ENCODE measurements at places on chromosomes 4 and X.
A peak's percentile ranks its signal among the peaks of the same experiment; 100 is the strongest.

DNA sequence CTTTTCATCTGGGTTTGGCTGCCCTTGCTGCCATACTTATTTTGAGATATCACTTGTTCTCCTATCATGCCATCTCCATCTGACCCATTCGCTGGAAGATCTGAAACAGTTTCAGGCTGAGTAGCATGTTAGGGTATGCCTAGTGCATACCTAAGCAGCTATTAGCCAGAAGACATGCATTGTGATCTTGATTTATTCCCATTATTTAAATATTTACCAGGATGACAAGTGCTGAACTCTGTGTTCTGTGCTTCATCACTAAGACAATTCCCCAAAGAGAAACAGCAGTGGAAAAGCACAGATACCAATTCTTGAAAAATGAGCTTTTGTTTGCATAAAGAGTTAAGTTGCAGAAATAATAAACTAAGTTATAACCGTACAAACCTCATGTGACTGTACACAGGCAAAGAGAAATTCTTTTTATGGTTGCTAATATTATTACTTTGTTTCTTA lies 271.0 kb upstream of the ARSJ start:
- DNase-seq = no peak

DNA sequence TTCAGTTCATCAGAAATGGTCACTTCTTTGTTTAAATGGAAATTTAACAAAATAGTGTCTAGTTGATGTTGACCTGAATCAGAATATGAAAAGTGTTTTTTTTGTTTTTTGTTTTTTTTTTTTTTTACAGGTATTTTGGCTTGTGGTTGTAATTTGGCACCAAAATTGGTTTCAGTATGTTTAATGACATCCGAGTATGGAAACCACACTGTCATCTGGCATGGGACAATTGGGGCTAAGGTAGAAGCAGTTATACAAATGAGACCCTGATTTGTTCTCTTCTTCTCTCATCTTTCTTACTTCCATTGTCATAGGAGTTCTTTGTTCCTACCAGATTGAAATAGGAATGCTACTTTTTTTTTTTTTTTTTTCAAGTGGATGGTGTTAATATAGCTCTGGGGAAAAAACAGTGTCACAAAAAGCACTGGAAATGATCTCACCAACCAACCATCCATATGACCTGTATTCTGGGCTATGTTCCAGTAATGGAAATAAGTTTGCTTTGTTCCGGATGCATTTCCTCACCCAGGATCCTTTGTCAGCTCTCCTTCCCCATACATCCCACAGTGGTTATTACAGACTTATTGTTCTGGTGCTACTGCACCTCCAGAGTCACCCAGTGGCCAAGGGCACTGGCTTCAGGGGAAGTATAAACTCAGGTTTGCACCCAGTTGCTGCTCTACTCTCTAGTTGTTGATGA lies 95.8 kb downstream of the ATXN3L start:
- no peak for DNase-seq

GRCh38 chr4:112377594-112378242 lies 80.5 kb downstream of the ALPK1 start:
- no peak for DNase-seq

GRCh38 chr4:31674313-31674947 lies 954.3 kb downstream of the PCDH7 start:
- no peak for DNase-seq

GRCh38 chrX:22148565-22148964 lies 116.4 kb downstream of the PHEX start:
- DNase-seq = no peak

DNA sequence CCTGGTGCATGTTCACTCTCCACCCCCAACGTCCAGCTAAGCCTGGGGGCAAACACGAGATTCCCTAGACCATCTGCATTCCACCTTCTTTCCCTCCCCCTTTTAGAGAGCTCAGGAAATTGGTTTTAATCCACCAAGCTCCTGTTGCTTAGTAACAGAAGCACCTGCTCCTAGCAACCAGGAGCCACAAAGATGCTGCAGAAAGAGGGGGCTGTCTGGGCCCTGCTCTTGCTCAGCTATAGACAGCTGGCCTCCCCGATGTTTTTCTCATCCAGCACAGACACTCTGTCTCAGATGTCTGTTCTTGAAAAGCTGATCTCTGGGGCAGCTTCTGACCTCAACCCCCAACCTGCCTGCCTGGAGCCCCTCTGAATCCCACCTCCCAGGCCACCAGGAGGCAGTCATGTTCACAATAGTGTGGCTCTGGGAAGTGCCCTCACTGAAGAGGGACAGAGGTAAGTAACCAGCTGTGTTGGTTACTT lies 71.5 kb downstream of the SLC16A2 start:
- DNase-seq = peak; percentile 10

DNA sequence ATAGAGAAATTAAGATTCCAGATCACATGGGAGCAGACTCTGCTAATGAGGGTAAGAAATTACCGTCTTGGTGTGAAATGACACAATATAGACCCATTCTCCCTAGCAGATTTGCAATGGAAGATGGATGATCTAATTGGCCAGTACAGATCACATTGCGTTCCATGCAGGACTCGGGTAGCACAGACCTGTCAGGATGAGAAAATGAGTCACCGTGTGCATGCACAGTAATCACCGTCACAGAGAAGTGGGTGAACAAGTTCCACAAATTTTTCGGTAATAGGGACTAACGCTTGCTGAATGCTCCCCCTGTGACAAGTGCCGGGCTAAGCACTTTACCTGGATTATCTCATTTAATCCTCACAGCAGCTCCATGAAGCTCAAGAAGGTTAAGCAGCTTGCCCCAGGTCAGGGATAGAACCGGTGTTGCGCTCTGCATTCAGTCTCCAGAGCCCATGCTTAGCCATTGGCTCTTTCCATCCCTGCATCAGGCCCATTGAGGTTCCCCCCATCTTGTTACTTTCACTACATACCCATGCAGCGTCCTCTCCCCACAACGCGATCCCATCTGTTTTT lies 375.6 kb downstream of the FBXW7 start:
- no peak for DNase-seq

DNA sequence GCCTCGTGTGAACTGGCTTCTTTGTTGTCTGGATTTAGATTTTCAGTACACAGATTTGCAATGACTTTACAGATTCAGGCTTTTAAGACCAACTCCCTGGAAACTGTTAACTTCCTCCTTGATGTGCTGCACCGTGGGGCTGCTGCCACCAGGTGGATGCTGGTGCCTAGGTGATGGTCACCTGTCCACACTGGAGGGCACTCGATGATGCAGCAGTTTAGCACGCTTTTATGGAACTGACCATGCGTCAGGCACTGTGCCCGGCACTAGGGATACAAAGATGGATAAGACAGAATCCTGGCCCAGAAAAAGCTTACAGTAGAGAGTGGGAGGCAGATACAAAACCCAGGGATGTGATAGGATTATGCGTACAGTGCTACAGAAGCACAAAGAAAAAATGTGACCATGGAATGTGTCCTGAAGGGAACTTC lies 180.7 kb downstream of the CEP135 start:
- no peak for DNase-seq

GRCh38 chrX:48813644-48814043 lies 11.8 kb downstream of the HDAC6 start:
- no peak for DNase-seq

DNA sequence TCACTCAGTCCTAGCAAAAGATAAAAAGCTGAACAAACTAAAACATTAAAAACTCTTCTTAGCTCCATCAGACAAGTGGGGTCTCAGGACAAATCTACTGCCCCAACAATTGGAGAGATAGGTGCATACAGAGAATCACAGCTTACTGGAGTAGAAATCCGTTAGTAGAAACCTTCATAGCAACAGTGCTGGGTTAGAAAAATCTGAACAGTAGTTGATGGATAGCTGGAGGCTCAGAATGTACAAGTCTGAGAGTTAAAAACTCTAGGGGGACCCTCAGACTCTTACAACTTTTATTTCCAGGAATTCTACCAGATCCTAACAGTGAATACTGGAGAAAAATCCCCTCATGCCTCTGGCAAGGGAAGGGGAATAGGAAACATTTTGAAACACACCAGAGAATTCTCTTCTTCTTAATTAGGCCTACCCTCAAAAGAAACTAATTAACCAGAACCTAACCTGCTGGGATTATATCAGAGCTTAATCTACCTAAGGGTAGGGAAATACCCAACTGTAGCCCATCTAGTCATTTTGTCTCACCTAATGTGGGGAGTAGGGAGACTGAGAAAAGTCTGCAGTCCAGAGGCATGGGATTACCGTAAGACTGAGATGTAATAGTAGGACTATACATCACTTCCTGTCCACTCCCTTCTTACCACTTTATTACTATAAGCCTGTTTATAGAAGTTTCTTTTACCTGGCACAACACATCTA lies 165.0 kb upstream of the CTSO start:
- no peak for DNase-seq

GRCh38 chrX:19174401-19175025 lies 52.2 kb upstream of the ADGRG2 start:
- no peak for DNase-seq

GRCh38 chr4:48012824-48013223 lies 3.7 kb downstream of the CNGA1 start:
- no peak for DNase-seq

- no peak for DNase-seq
Observed at GRCh38 chr4:57091657-57092162, 18.5 kb downstream of the IGFBP7 start.

All from CD4-positive, alpha-beta T cell treated with Interleukin-15 for 4 hours (primary cell).